ENCODE measurements at places on chromosomes 5 and 9.

DNA sequence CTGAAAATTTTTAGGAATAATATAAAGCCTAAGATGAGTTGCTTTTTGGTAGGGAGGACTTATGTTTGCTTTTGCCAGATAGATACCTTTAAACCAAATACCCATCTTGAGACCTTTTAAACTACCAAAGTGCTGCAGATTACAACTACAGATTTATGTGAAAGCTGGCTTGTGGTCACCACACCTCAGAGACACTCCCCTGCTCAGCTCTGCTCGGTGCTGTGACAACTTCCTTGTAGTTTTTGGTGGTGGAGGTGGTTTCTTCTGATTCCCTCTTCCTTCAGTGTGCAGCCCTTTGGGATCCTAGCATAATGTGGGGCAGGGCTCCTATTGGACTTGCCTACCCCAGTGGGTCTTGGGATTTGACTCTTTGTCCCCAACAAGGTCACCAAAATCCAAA is 29.2 kb downstream of the GARNL3 start:
- DNase-seq: no peak

DNA sequence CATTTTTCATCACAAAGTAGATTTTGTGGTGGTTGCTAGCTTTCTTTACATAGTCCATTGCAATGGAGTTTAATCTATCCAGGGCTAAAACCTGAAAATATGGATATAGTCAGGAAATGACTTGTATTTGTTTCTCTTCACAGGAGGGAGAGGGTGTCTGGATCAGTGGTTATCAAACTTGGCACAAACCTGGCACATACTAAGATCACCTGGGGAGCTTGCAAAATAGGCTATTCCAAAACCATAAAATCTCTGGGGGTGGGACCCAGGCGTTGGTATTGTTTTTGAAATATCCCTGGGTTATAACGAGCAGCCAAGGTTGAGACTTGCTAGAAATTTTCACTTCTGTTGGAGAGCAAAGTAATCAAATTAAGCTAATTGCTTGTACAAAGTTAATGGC is 179.9 kb downstream of the PCSK1 start:
- no peak for DNase-seq

DNA sequence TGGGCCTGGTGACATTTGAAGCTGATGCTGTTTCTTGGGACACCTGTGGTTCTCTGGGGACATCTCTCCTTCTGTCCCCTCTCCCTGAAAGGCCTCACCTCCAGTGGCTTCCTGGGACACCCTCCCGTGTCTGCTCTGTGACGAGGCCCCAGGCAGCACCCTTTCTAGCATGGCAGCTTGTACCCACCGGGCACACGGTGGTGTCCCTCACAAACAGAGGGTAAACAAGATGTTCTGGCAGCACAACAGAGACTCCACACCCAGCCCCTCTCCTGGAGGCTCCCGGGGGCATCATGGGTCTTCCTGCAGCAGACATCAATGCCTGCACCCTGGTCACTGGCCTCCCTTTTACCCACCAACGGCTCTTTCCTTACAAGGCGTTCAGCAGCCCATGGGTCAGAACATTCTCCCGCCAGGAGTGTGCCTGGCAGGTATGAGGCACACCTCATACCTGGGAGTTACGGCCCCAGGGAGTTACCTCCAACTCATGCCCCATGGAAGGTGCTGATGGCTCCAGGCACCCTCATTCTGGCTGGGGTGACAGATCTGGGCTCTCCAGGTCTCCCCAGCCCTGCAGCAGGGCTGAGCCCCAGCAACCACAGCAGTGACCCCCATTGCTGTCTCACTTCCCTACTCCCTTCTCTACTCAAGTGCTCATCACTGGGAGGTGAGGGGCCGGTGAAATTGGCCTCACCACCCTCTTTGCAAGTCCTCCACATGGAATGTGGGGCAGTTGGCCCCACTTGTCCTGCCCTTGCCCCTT is 51.1 kb downstream of the BARX1 start:
- DNase-seq: no peak

DNA sequence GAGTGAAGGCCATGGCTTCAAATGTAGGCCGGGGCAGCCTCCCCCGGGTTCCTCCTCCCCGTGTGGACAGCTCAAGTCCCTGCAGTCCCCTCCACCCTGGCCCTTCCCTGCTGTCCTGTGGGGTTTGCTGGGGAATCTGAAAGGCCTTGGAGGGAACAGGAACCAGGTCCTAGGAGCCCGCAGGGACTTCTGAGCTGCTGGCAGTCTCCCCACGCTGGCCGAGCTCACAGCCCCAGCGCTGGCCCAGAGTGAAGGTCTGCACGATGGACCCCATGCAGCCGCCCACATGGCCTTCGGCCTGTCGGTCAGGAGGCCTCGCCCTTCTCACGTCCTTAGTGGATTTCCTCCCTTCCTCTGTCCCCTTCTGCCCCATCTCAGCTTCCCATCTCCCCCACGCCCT is 25.7 kb upstream of the NOTCH1 start:
- no peak for DNase-seq

- no peak for DNase-seq
These were observed 87.0 kb upstream of the SPRY4 start for GRCh38 chr5:142411656-142412425.

DNA sequence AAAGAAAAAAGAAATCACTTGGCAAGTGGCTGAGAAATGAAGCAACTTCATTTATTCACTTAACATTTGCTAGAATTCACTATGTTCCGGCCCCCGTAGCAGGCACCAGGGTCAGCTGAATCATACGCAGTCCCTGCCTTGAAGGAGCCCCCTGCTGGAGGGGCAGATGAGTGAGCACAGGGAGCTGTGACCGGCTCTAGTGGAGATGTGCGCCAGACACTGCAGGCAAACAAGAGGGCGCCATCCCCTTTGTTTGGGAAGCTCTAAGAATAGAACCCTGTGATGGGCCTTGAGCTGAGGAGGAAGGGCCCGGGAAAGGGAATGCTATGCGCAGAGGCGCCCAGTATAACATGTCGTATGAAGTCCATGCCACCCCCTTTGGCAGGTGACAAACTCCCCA is 20.2 kb upstream of the RPL26L1 start:
- no peak for DNase-seq

- no peak for DNase-seq
These were observed 120.6 kb downstream of the FOXD1 start for GRCh38 chr5:73327908-73328455.

- DNase-seq: no peak
These were observed 24.3 kb downstream of the RAD23B start for GRCh38 chr9:107307331-107307730.

- DNase-seq: peak; percentile 50
These were observed 487.2 kb downstream of the SEMA5A start for GRCh38 chr5:9058666-9059065.

Measured in brain pericyte (primary cell).